Fibroblast of villous mesenchyme (primary cell): ENCODE measurements at places on chromosomes 4 and X. TPM values are rescaled to one million over a fixed set of nuclear protein-coding genes. Genes with fewer than 3 reads are reported as not detected.

GRCh38 chrX:154457491-154458115, 478 bp upstream of the PLXNA3 start:
- DNase-seq, result no peak

DNA sequence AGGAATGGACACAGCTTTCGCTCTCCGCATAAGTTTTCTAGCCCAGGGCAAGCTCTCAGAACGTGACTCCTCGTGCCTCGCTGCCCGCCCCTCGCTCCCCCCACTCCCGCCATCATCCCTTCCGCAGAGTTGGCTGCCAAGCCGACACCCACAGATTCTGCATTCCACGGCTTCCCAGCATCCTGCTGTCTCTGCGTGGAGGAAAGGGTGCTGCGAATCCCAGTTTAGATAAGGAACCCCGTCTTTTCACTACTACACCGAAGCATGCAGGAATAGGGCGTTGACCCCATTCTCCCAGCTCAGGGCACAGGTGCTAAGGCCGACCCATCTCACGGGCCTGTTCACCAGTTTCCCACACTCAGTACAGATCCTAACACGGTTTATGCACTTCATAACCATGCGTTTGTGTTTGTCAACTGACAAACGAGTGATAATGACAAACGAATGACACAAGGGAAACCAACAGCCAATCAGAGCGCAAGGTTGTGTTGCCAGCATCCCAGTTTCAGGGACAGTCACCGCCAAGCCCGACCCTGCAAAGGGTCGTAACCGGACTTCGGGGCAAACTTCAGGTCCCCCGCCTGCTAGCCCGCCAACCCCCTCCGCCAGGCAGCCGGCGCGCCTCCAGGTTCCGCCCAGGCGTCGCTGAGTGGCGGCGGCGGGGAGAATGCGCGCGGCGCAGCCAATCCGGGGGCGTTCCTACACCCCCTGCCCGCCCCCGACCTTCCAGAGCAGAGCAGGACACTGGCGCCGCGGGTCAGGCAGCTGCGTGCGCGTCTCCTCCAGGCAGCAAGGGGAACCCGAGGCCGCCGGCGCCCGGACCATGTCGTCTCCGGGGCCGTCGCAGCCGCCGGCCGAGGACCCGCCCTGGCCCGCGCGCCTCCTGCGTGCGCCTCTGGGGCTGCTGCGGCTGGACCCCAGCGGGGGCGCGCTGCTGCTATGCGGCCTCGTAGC, at the start of gene CYP2U1:
Gene CYP2U1 (plus strand): TSS at position 729 of the 954 bp plus-strand sequence. CDS start 95 bp downstream, at position 824.
- DNase-seq, result peak; percentile 79

GRCh38 chr4:156677131-156677531, 294.5 kb downstream of the PDGFC start:
- peak; percentile 58 for DNase-seq

Gene GSPT2
- total RNA-seq, result 4.5 and 7.8 TPM in 2 replicates

- DNase-seq, result peak; percentile 93
Measured at GRCh38 chr4:161577579-161578301, 586.1 kb downstream of the FSTL5 start.

Gene TNMD
- total RNA-seq, result not detected in 2 replicates

Gene XAGE1A
- total RNA-seq, result 0.32 TPM in 1 of 2 replicates, not detected in the other

GRCh38 chr4:10083331-10083771, 33.2 kb downstream of the WDR1 start:
- no peak for DNase-seq

GRCh38 chr4:57633212-57633859, 523.2 kb upstream of the IGFBP7 start:
- DNase-seq, result no peak

DNA sequence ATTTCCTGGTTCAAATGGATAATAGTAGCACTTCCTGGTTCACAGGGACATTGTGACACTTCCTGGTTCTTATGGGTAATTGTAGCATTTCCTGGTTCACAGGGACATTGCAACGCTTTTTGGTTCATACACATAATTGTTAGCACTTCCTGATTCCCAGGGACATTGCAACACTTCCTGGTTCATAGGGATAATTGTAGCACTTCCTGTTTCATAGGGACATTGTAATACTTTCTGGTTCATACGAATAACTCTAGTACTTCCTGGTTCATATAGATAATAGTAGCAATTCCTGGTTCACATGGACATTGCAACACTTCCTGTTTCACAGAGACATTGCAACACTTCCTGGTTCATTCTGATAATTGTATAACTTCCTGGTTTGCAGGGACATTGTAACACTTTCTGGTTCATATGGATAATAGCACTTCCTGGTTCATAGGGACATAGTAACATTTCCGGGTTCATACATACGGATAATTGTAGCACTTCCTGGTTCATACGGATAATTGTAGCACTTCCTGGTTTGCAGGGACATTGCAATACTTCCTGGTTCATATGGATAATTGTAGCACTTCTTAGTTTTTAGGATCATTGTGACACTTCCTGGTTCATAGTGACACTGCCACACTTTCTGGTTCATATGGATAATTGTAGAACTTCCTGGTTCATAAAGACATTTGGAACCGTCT, 61.6 kb upstream of the CD99 start:
- DNase-seq, result no peak

- DNase-seq, result no peak
Measured at GRCh38 chrX:125101971-125102755, 217.5 kb upstream of the TEX13C start.

GRCh38 chrX:21586001-21586400, 72.1 kb downstream of the KLHL34 start:
- DNase-seq, result no peak
